Activated CD4-positive, alpha-beta memory T cell treated with anti-CD3 and anti-CD28 coated beads, Interleukin-2, amount 10 ng/mL, durations not matched to agents 7 days and 5 days (primary cell): ENCODE measurements at places on chromosomes 1 and 21. TPM values are rescaled to one million over a fixed set of nuclear protein-coding genes. Genes with fewer than 3 reads are reported as not detected.

DNA sequence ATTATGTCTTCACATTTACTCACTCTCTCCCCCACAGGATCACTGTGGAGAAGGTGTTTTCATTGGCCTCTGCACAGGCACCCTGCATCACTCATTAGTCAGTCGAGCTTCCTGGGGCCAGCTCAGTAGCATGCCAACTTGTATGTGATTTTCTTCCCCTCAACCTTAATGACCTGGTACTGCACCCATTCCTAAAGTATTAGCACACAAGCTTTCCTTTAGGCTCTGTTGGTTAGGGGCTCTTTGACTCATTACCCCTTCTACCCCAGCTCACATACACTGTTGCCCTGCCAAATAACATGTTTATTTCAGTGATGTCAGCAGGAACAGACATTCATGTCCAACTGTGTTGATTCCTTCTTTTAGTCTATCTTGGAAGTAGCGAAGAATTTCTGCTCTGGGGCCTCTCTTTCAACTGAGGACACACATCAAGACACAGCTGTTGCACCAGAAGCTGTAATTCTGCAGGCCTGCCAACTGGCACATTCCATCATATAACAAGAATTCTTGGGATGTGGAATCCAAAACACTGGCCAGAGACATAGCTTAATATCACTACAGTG lies 603.5 kb upstream of the ADAMTS5 start:
- no peak for DNase-seq

- no peak for DNase-seq
Observed at GRCh38 chr1:220453371-220453770, 74.6 kb upstream of the MARK1 start.

GRCh38 chr1:65958561-65959350 lies 166.1 kb downstream of the PDE4B start:
- DNase-seq, result no peak

DNA sequence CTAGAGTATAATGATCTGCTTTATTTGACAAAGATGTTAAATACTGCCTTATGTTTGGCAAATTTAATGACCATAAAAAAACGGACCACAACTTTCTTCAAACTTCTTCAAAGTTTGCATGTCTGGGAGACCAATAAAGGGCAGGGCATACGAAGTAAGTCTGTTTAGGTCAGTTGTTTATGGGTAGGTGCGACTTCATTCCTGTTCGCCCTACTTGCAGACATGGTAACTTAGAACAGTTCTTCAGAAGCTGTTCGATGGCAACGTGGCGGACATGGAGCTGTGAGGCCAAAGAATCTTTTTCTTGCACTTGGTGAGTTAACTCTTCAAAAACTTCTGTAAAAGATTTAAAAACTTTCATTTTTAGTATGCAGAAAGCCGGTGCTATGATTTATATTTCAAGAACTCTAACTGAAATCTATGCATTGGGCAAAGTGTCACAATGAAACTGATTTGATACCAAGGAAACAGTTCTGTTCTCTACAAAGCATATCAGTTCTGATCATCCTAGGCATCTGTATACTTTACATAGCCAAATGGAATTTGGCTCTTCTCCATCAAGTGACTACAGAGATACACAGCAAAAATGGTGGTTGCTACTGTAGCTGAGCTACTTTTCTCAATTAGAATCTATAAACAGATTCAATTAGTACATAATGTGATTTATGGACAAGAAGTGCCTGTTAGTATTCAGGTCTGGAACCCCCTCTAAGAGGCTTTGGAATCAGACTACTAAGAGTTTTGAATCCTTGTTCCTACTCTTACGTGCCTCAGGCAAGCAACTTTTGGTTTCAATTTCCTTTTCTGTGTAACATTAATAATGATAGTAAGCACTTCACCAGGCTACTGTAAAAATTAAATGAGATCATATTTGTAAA lies 25.7 kb downstream of the C21orf91 start:
- no peak for DNase-seq

DNA sequence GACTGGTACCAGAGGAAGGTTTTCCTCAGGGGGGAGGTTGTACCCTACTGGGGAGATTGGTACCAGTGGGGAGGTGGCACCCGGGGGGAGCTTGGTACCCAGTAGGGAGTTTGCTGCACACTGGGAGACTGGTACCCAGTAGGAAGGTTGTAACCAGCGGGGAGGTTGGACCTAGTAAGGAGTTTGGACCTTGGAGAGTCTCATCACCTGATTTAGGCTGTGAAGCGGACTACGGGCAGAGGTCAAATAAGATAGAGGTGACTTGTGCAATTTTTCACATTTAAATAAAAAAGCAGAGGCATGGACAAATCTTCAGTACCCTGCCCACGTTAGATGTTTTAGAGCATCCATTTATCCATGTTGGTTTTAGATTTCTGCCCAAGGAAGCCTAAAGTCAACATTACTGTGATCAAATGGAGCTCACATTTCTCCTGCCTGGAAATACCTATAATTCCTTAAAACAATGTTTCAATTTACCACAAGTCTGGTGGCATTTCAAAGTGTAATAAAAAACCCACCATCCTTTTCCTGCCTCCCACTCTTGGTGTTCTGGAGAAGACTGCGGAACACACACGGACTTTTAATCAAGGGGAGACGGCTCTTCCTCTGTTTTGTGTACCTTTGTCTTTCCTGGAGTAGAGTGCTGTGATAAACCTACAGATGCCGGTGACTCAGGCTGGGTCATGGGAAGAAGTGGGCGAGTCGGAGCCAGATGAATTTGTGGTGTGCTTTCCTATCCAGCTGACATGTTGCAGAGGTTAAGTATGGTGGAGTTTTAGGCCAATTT lies 36.2 kb upstream of the MRPS6 start:
- DNase-seq, result no peak

KRTAP6-3 gene
- not detected for total RNA-seq

CTNNBIP1 gene
- total RNA-seq, result 10.8 TPM

RALGPS2 gene
- 3.0 TPM for total RNA-seq

OR2L13 gene
- total RNA-seq, result not detected
